CD4-positive, alpha-beta T cell treated with Interleukin-15 for 1 hour (primary cell): ENCODE measurements at places on chromosomes 1 and 21.
A peak's percentile ranks its signal among the peaks of the same experiment; 100 is the strongest.

- no peak for DNase-seq
Measured at GRCh38 chr1:920521-920920, 3.2 kb upstream of the SAMD11 start.

DNA sequence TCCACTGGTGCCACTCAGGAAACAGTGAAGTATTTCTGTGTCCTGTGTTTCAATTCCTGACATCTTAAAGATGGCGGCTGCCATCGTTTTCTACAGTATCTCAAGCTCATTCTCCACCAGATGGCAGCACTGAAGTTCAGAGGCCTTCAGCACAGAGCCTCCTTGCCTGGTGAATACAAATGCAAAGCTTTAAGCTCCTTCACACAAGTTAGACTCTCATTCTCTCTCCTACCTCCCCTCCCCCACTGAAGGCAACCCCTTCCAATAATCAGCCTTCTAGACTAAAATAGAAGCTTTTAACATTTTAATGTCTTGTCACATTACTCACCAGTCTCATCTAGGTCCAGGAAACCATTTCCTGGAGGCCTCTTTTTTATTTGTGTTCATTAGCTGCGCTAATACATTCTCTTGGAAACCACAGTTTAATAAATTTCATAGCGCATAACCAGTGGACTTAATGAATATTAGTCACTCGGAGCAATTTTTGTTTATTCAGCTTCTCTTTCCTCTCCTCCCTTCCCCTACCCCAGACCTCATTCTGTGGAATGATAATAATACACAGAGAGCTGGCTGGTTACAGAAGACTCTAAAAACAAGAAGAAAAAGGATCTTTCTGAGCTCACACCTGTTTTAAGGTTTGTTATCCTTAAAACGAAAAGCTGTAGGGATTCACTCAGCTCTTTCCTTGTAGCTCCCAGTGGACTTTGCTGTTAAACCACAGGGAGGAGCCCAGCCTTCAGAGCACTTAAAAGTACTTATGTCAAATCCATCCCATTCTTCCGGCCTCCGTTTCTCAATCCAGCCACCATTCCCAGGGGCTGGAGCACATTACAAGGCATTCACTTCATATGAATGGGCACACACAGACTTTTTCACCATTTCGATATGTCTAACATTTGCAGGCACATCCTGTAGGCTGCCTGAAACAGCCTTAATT is 384.9 kb downstream of the HLX start:
- DNase-seq: peak; percentile 18

- DNase-seq: no peak
Measured at GRCh38 chr1:87426463-87427249, 98.0 kb downstream of the LMO4 start.

GRCh38 chr1:6635910-6636760 is 11.5 kb downstream of the THAP3 start:
- no peak for DNase-seq

DNA sequence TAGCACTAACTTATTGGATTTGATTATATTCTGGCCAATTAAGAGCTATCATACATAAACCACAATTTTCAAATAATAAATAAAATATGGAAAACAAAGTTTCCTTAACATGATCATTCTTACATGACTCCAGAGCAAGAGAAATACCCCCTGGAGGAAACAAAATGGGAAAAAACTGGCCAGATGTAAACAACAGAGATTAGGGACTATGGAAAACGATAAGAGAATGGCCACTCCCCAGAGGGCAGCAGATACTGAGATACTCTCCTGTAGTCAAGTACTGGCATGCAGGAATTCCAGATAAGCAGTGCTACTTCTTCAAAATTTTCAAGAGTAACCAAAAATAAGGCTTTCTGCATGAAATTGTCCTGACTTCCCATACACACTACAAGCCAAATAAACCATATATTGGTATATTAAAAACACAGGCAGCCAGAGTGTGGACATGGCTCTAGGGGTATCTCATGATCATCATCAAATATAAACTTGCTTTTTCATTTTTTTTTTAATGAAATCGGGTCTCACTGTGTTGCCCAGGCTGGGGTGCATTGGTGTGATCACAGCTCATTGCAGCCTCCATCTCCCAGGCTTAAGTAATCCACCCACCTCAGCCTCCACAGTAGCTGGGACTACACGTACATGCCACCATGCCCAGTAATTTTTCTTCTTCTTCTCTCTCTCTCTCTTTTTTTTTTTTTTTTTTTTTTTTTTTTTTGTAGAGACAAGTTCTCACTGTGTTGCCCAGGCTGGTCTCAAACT is 118.5 kb downstream of the EIF4G3 start:
- no peak for DNase-seq
